ENCODE measurements at places on chromosomes 5 and 9.

GRCh38 chr5:157215514-157216167 is 35.0 kb downstream of the ITK start:
- DNase-seq = no peak

GRCh38 chr5:62413711-62414110 is 1.1 kb downstream of the IPO11 start:
- DNase-seq = no peak

- no peak for DNase-seq
These were observed 73.5 kb upstream of the OTULINL start for GRCh38 chr5:14508046-14508445.

- no peak for DNase-seq
These were observed 25.4 kb downstream of the CTNND2 start for GRCh38 chr5:11878814-11879213.

GRCh38 chr5:116396476-116397099 is 178.0 kb downstream of the SEMA6A start:
- DNase-seq = no peak

- DNase-seq = no peak
These were observed 101.3 kb downstream of the AGTPBP1 start for GRCh38 chr9:85640425-85640824.

DNA sequence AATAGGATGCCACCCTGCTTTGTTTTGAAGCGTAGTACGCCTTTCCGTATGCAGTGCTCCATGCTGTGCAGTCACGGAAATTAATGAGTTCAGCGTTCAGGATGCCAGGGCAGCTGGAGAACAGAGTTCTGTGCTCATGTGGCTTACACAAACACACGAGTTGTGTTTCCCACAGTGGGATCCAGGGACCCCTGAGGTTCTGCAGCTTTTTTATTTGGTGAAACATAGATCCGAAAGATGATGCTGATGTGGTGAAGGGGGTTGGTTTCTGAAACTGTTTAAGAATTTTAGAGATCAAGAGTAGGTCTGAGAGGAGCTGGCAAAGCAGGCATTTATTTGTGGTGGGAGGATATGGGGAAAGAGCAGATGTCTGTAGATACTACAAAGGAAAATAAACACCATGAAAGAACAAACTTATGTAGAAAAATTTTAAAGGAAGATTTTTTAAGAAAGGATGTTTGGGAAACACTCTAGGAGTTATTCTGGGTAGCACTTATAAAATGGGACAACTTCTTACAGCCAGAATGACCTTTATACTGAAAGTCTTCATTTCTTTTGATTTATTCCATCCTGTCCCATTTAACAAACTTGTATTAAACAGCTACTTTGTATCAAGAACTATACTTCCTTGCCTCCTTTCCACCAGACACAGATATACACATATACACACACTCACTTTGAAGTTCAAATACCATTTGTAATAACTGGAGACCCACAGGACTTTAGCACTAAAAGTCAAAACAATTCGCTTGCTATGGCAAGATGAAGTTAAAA is 52.7 kb downstream of the ITGA1 start:
- DNase-seq = no peak

DNA sequence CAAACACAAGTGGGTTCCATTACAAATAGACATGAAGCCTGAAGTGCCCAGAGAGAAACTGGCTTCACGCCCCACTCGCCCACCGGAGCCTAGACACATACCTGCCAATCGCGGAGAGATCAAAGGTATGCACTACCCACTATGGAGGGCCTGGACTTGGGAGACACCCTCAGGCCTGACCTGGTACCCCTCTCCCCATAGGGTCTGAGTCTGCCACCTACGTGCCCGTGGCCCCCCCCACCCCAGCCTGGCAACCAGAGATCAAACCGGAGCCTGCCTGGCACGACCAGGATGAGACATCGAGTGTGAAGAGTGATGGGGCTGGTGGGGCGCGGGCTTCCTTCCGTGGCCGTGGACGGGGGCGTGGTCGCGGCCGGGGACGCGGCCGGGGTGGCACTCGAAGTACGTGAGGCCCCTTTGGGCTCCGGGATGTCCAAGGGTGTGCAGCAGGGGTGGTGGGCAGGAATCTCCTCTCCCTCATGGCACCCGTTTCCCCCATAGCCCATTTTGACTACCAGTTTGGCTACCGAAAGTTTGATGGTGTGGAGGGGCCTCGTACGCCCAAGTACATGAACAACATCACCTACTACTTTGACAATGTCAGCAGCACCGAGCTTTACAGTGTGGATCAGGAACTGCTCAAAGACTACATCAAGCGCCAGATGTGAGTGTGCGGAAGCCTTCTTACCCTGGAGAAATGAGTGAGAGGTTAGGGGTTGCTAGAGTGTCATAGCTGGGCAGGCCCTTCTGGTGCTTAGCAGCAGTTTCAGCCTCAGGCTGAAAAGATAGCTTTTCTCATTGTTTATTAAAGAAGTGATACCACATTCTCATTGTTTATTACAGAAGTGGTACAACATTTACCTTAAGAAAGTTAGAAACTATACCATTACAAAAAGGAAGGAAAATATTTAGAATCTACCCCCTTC is 38.7 kb downstream of the LARP1 start:
- no peak for DNase-seq

DNA sequence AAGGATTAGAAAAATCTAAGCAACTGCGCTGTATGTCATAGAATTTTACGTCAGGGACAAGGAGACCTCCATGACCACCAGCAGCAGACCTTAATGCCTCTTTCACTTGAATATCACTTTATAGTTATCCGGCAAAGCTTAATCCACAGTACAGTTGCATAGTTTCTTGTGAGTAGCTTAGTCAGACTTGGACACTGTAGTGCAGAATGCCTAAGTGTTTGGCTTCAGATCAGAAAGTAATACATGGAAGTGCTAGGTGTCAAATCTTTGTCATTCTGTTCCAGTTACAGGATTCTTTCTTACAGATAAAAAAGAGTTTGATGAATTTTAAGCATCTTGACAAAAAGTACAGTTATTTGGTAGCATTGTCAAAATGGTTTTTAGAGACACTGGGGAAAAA is 239.9 kb upstream of the PAPPA start:
- DNase-seq = no peak
